ENCODE measurements at places on chromosomes 16 and 17. TPM values are rescaled to one million over a fixed set of nuclear protein-coding genes. Genes with fewer than 3 reads are reported as not detected.

Gene FAM83G
- 7.5 TPM for polyA plus RNA-seq

- peak; percentile 45 for DNase-seq
Measured at GRCh38 chr16:30526137-30526822, at the start of gene ZNF768. Gene ZNF768, minus strand, starts transcription at chr16:30526566. Its CDS starts 153 bp downstream, at chr16:30526413.

GRCh38 chr16:10870137-10870776, 6.7 kb upstream of the CIITA start:
- no peak for DNase-seq

GRCh38 chr17:61834610-61835009, 28.7 kb downstream of the BRIP1 start:
- DNase-seq, result no peak

GRCh38 chr16:63442246-63442645, 1406.0 kb upstream of the CDH8 start:
- no peak for DNase-seq

DNA sequence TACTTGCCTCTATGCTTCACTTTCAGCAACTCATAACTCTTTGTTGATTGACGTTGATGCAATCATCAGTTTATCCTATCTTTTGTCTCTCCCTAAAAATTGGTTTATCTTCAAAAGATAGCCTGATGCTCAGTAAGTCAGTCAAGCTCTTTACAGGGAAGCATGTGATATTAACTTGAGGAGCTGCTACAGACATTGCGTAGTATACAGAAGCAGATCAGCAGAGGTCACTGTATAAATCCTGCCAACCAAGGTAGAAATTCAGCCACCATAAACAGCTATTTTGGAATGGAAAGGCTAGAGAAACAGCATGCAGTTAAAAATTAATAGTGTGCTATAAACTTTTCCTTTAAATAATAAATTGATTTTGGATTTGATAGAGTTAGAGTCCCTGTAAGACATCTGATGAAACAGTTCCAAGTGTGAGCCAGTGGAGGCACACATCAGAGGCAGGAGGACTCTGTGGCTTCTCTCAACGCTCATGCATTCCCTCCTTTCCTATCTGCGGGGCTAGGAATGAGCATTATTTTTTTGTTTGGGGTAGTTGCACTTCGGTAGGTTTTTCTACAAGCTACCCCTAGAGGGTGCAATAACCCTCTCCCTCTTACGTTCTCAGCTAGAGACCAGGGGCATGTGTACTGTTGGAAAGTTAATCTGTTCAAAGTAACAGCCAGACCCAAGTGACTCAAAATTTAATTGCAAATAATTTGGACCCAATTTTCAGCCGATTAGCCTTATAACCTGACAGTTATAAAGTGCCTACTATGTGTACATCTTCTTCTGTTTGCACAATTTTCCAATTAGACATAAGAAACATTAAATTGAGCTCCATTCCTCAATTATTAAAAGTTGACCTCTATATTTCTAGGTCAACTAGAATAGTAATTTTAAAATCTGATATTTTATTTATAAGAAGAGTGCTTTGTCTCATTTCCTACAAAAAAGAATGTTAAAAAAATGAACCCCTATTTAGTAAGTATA, 647.7 kb upstream of the SOX9 start:
- DNase-seq, result no peak

- DNase-seq, result no peak
Measured at GRCh38 chr16:7336742-7337141, 4.1 kb downstream of the RBFOX1 start.

Measured in renal pelvis (tissue), 12 donors.